ENCODE measurements at places on chromosomes 6 and 20.

DNA sequence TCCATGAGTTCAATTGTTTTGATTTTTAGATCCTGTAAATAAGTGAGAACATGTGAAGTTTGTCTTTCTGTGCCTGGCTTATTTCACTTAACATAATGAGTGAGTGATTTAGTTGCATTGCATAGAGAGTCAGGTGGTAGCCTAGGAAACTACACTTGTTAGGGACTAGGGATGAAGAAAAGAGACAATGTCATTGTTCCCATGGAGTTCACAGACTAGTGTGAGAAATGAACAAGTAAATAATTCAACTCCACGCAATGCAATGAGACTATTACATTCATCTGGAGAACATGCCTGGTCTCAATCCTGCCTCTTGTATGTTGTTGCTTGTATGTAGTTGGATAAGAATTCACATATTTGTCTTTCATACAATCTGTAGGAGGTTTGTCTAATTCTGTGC, 76.3 kb upstream of the B3GAT2 start:
- DNase-seq: no peak

DNA sequence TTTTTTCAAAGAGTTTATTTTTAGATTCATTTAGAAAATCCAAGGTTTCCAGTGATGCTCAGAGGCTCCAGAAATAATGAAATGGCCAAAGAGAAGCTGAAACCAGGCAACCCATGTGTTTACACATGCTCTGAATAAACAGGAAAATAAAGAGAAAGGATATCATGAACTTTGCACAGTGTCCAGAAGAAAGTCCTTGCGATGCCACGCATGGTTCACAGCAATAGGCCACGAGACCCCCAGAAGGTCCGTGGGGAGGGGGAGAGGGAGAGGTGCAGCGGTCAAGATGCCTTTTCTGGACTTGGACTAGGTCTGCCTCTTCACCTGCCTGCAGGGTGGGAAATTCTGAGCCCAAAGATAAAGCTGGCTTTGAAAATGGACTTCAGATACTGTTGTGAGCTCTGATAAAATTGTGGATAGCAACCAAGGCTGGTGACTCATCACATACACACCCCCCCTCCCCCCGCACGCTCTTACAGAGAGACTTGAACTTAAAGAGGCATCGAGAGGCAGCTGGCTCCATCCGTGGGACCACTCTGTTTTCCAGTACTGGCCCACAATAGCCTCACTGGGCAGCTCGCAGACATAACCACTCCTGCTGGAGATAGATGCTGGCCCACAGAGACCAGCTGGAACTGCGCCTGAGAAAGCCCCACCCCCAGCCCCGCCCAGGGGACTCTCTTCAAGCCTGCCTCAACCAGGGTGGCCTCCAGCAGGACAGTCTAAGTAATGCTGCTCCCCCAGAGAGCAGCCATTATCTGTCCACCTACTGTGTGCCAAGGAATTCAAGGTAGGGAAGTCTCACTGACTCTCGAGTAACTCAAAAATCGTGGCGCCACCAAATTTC, 21.2 kb upstream of the NFATC2 start:
- peak; percentile 35 for DNase-seq

GRCh38 chr6:2970753-2971419, 481 bp downstream of the SERPINB6 start:
- peak; percentile 43 for DNase-seq

GRCh38 chr6:24493945-24494820, 586 bp upstream of the ALDH5A1 start:
- DNase-seq: no peak

DNA sequence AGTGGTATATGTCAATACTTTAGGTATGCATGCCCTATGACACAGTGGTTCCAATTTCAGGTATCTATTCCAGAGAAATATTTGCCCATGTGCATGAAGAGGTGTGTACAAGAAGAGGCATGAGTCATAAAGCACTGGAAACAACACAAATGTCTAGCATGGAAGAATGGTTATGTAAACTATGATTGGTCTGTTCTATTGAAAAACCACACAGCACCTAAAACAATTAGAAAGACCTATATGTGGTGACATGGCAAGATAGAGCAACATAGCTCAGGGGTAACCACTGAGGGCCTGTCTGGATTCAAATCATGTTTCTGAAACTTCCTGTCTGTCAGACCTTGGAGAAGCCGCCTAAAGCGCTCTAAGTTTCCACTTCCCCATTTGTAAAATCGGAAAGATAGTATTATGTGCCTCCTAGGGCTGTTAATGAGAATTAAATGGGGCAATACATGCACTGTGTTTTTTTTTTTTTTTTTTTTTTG, 76.0 kb upstream of the SHLD1 start:
- DNase-seq: no peak

DNA sequence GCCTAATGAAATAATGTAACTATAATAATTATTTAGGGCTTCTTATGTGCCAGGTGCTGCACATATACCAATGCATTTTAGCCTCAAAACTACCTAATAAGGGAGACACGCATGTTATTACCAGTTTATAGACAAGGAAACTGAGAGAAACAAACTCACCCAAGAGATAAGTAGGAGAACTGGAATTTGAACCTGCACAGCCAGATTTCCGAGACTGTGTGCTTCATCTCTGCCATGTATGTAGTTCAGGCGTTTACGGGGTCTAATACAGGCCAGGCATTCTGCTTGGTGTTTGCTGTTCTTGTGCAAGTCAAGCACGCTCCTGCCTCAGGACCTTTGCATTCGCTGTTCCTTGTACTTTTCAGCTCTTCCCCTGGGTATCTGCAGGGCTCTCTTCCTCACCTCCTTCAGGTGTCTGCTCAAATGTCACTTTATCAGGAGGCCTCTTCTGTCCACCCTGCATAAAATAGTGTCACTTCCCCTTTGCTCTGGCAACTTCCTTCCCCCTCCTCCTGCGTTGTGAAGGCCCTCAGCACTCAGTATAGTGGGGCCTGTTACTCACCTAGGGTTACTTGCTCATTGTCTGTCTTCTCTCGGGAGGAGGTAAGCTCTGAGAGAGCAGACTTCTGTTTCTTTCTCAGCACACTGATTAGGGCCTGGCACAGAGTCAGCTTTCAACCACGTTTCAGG, 6.1 kb upstream of the NSFL1C start:
- no peak for DNase-seq

GRCh38 chr6:7574500-7574899, 15.5 kb upstream of the SNRNP48 start:
- no peak for DNase-seq

- no peak for DNase-seq
Measured at GRCh38 chr6:147750413-147750812, 241.9 kb downstream of the SAMD5 start.

DNA sequence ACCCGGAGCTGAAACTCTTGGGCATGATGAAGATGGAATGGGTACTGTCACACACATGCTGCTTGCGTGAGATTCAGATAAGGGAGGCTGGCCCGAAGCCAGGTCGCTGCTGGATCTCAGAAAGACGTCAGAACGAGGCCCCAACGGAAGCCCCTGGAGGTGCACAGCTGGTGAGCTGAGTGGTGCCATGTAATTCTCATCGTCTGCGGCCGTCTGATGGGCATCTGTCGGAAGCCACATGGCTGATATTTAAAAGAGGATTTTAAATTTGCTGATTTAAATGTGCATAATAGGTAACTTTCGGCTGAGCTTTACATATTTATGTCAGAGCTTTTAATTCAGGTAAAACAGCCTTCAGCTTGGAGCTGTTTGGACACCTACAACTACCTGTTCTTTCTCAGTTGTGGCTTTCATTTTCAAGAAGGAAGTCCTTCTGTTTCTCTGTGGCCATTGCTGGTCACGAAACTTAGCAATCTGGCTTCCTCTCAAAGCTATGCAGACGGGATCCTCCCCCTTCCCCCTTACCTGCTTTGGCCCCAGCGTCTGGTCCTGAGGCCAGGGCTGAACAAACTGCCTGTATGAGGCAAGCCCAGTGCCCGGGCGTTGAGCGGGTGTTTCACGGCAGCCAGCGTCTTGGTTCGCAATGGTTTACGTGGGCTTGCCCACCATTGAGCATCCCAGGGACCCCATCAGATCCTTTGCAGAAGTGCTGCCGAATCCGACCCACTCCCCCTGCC, 9.2 kb downstream of the SLCO4A1 start:
- peak; percentile 28 for DNase-seq

DNA sequence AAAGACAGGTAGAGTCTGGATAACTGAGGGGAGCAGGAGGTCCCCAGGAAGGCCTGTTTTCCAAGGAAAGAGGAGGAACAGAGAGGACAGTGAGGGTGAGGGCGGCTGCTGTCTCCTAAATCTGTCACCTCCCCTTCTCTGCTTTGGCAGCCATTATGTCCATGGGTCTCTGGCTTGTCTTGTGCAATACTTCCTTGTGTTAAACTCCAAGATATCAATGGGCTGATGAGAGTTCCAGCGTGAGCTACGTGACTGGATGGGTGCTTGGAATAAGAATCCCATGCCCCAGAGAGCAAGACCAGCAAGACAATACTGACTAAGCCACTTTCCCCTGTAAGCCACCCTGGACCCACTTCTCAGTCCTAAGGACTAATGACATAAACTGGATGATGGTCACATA, 26.3 kb upstream of the DNAAF9 start:
- DNase-seq: no peak

DNA sequence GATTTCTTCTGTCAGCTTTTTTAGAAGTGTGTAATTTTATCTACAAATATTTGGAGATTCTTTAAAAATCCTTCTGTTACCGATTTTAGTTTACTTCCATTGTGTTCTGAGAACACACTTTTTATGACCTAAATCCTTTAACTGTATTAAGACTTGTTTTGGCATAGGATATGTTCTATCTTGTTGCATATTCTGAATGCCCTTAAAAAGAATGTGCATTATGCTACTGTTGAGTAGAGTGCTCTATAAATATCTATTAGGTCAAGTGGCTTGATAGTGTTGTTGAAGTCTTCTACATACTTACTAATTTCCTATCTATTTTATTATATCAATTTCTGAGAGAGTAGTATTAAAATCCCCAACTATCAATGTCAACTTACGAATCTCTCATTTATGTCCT, 502.2 kb downstream of the MAFB start:
- no peak for DNase-seq

DNA sequence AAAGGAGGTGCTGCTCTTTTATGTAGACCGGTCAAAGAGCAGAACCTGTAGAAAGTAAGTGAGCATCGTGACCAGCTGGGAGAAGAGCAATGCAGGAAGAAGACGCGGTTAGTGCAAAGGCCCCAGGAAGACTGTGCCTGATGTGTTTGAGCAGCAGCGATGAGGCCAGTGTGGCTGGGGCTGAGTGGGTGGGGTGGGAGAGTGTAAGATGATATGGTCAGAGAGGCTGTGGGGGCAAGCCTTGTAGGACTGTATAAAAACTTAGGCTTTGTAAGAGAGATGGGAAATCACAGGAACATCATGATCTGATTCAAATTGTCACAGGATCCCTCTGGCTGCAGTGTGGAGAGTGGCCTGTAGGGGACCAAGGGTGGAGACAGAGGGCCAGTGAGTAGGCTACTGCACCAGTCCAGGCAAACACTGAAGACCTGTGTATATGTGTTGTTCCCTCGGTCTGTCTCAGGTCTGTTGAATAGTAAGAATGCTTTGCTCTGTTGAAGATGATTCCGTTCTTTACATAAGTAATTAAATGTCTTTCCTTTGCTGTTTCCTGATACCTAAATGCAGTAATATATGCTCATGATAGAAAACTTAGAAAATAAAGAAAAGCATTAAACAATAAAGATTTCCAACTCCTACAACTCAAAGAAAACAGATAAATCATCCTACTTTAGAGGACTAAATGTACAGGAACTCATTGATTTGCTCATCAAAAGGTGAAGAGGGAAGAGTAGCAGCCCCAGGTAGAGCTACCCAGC, 23.6 kb upstream of the WFDC2 start:
- DNase-seq: no peak

DNA sequence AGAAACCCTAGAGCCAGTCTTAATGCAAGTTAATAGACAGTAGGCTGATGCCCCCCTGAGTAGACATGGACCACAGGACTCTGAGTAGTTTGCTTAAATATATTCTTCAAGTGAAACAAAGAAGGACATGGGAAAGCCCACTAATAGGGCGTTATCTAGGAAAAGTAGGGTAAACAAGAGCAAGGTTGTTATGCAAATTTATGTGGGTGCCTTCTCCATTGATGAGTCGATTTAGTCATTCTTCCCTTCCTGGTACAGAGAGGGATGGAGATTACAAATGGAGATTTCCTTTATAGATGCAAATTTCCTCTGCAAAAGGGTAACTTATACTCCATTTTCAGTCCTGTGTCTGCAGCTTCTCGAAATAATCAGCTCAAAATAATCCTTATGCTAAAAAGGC, 262.0 kb downstream of the CD83 start:
- no peak for DNase-seq

- peak; percentile 17 for DNase-seq
Measured at GRCh38 chr20:41029150-41029901, 704 bp downstream of the TOP1 start.

DNA sequence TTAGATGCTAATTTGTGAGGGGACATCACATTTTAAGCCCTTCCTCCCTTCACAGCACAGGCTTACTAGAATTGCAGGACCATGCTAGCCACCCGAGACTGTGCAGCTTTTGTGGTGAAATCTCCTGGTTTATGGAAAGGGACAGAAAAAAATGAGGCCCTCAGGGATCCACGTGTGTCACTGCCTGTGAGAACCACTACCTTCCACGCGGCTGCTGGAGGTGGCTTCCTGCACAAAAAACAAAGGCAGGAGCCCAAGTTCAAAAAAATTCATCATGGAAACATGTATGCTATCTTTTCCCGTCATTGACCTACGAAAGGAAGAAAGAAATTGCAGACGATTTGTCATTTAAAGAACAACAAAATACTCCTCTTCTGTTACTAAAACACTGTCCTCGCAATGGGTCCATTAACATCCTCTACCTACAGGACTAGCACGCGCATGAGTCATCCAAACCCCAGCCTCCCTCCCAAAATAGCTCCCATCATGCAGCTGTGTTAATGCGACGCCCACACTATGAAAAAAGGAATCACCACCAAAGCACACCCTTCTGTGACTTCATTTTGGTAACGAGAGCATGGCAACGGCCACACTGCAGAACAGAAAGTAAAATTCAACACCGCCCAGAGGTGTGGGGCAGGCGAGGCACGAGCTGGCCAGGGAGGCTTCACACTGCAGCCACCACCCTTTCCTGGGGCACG, 45.7 kb downstream of the RAMACL start:
- peak; percentile 35 for DNase-seq

GRCh38 chr6:26502626-26503025, 2.5 kb downstream of the BTN1A1 start:
- no peak for DNase-seq

Measured in stimulated activated CD4-positive, alpha-beta T cell treated with anti-CD3 and anti-CD28 coated beads, Interleukin-12 subunit alpha, Interleukin-12 subunit beta, amount 100 ng/mL, for 24 hours (primary cell).